NCI-H1092 treated with DMSO at 0.1 percent for 48 hours (cell line): ENCODE measurements at places on chromosomes 5 and 9.

DNA sequence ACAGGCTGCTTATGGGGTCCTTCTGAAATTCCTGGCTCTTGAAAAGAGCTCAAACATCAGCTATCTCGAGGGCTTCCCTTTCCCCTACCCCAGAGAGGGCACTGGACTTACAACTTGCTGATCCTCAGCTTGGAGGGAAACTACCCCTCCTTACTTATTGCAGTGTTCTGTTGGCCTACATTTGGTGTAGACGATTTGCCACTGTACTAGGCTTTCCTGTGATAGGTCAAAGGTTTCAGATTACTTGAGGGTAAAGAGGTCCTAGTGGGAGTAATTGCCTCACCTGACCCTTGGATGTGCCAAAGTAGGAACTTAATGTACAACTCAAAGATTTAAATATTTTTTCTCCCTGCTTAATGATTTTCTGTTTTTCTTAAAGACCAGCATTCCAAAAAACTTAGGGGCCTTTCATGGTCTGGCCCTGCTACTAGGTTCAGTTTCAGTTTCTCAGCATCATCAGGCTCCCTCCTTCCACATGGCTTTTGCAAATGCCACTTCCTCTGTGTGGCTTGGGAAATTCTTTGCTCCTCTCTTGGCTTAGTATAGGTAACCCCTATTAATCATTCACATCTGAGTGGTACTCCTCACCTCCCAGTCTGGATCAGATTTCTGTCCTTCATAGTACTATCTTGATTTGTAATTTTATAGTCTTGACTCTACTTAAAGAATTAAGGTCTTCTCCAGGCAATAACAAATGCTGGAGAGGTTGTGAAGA is 32.4 kb downstream of the CYSTM1 start:
- DNase-seq = no peak

DNA sequence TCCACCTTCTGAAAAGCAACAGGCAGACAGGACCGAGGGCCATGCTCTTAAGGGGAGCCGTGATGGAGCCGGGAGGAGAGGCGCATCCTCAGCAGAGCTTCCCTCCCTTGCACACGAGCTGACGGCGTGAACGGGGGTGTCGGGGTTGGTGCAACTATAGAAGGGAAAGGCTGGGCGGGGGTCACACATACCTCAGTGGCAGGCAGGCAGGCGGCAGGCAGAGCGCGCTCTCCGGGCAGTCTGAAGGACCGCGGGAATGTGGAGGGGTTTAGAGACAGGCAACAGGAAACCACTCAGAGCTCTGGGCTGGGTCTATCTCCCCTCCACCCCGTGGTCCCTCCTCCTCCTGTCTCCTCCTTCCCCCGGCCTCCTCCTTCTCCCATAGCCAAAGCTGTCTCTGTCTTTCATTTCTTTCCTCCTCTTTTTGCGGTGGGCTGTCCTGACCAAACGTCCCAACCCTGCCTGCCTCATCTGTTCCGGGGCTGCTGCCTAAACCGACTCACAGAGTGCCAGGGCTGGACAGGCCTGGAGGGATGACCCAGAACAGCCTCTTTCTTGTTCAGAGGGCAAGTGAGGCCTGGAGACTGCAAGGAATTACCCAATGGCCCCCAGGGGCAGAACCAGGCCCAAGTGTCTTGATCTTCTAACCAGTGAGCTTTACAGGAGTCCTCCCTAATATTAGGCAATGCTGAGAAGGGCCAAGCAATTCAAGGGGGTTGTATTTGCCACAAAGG is at the start of gene SPARC:
SPARC (minus strand) TSS at position 242 of the 734 bp plus-strand sequence. CDS start 10,727 bp downstream, outside the sequence.
- no peak for DNase-seq

GRCh38 chr9:73023025-73023541 is 70.2 kb upstream of the ALDH1A1 start:
- DNase-seq = peak; percentile 52

- no peak for DNase-seq
These were observed 73.9 kb downstream of the GPBP1 start for GRCh38 chr5:57247765-57248164.

DNA sequence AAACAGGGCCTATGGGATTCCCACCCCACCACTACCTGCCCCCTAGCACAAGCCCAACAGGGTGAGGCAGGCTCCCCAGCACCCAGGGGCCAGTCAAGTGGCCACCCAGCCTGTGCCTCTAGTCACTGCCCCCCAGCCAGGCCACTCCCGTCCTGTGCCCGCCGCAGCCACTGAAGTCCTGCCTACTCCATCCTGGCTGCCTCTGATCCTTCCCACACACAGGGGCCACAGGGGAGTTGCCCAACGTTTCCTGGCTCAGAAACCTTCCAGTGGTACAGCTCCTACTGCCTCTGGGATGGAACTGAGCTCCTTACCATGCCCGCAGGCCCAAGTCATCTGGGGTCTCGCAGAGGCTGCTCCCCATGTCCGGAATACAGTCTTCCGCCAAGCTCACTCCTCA is 70.2 kb upstream of the STXBP1 start:
- DNase-seq = no peak
